Thoracic aorta (tissue), 2 donors: ENCODE measurements at places on chromosomes 1 and 21. TPM values are rescaled to one million over a fixed set of nuclear protein-coding genes. Genes with fewer than 3 reads are reported as not detected.

ESRRG gene
- not detected for total RNA-seq

PRKAA2 gene
- 16.9 TPM for total RNA-seq

DNA sequence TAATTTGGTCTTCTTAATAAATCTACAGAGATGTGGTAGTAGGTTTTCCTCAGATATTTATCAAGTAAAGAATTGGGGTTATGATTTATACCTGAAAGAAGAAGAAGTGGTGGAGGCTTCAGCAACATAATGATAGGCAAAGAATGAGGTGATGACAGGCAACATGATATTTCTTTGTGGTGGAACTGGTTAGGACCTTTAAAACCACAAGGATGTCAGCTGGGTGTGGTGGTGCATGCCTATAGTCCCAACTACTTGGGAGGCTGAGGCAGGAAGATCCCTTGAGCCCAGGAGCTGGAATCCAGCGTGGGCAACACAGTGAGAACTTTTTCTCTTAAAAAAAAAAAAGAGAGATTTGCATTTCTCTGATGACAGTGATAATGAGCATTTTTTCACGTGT, 34.1 kb upstream of the COL11A1 start:
- no peak for DNase-seq

GRCh38 chr1:158045639-158046038, 52.2 kb downstream of the KIRREL1 start:
- DNase-seq: no peak

DNA sequence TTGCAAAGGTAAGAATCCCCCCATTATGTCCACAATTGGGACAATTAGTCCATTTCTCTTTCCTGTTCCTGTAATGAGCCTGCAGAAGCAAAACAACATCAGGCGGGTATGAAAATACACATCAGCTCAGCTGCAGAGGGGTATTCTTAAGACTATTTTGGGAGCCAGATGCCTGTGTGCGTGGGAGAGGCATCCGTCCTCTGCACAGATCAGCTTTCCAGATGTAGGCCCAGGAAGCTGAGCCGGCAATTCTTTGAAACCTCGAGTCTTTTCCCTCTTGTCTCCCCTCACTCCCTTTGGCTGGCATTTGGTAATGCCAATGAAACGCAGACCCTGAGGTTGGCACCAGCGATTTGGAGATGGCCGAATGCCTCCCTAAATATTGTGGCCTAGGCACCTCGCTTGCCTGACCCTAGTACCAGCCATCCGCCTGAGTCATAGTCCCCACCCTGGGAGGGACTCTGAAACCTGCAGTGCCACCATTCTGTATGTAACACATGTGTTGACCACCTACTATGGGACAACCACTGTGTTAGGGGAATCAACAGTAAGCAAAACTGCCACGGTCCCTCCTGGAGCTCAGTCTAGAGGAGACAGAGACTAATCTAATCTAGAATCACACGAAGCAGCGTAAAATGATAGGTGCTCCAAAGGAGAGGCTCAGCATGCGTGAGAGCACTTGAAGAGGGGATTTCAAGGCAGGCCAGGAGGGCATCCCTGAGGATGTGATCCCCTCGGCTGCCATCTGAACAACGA, 603.0 kb downstream of the MATN1 start:
- DNase-seq: no peak

- DNase-seq: no peak
Observed at GRCh38 chr1:9929431-9930385, 13.5 kb downstream of the LZIC start.

DNA sequence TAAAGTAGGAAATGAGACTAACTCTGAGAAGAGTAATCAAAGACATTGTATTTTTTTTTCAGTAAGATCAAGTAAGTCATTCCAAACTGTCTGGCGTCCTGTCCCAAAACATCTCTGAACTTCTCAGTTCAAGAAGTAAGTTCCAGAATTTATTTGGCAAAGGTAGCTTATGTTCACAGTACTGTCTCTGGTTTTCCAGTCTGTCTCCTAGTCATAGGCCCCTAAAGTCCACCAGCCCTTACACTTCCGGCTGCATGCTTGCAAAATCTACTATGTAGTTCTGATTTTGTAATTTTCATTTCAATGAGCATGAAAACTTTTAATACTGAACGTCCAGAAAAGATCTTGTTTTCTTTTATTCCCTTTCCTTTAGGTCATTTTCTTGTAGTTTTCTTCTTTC, 61.4 kb upstream of the S1PR1 start:
- DNase-seq: no peak
